ENCODE measurements at places on chromosomes 1 and 21.

DNA sequence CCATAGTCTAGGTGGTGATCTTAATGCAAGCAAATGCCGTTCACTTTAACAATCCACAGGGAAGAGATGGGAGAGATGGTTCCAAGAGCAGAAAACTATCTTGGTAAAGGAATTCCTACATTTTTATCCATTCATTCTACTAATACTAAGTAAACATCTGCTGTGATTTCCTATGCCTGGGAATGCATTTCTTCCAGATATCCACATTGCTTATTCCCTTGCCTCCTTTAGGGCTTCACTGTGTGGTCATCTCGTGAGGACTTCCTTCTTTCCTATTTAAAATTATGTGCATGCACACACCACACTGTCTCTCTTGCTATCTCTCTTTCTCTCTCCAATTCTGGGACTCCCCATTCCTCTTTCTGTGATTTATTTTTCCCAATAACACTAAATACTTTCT lies 199.0 kb upstream of the C1orf105 start:
- no peak for DNase-seq

GRCh38 chr21:37041706-37042271 lies 31.1 kb downstream of the PIGP start:
- no peak for DNase-seq

GRCh38 chr1:115717541-115717940 lies 51.0 kb downstream of the CASQ2 start:
- no peak for DNase-seq

- no peak for DNase-seq
These were observed 18.7 kb downstream of the TRMT1L start for GRCh38 chr1:185137896-185138545.

GRCh38 chr1:31701091-31701736 lies 2.6 kb downstream of the COL16A1 start:
- DNase-seq: peak; percentile 95

DNA sequence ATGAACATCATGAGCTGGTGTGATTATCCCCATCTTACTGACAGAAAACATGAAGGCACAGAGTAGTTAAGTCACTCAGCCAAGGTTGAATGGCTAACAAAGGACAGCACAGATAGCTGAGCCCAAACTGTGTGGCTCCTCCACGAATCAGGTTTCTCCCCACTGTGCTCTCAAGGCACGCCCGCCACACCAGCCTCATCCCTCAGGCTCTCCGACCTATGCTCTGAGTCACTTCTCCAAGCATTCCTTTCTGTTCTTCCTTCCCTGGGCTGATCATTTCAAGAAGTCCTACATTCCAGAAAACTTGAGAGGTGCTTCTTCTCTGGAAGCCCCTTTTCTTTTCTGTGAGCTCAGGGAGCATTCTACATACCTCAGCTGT lies 25.3 kb upstream of the SDC3 start:
- DNase-seq: no peak

GRCh38 chr1:1179983-1180861 lies 6.5 kb downstream of the TTLL10 start:
- no peak for DNase-seq

DNA sequence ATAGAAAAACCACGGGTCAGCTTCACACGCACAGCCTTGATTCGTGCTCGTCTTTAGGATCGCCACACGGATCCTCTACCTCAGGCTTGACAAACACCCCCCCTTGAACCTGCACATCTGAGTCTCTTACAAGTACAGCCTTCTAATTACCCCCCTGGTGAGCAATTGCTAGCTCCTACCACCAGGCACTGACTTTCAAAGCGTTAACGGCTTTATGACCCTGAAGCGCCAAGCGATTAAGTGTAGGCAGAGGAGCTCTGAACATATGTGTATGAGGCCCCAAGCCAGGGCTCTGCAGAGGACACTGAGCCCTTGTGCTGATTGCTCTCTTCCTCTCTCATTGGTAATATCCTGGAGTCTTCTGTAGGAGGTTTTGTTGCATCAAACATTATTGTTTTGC lies 55.7 kb upstream of the EPHA8 start:
- DNase-seq: no peak

- no peak for DNase-seq
These were observed at the start of gene LRRC71 for GRCh38 chr1:156920233-156921052. Gene LRRC71, plus strand, starts transcription at chr1:156920632. Its CDS starts 172 bp downstream, at chr1:156920804.

GRCh38 chr1:195376190-195376589 lies 1232.0 kb downstream of the KCNT2 start:
- DNase-seq: no peak

- no peak for DNase-seq
These were observed 24.9 kb upstream of the KIRREL1 start for GRCh38 chr1:157968508-157968907.

- peak; percentile 68 for DNase-seq
These were observed 41.8 kb upstream of the ACTRT2 start for GRCh38 chr1:2979191-2980072.

- no peak for DNase-seq
These were observed 4.2 kb downstream of the LRRC71 start for GRCh38 chr1:156924478-156925153.

DNA sequence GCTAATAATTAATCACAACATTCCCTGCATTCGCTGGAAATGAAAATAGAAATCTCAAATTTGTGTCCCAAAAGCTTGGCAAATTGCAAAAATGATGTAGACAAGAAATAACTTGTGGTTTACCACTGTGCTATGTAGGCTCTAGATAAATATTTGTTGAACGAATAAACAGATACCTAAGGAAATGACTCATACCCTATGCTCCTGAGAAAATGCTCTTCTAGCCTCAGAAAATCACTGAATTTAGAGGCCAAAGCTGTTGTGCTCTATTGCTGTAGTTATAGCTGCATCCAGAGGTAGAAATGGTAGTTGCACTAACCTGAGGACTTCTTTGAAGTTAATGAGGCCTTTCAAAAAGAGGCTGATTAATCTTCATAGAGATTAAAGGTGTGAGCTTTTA lies 142.0 kb upstream of the ZNHIT6 start:
- DNase-seq: no peak

- DNase-seq: no peak
These were observed 46.9 kb downstream of the GIPC2 start for GRCh38 chr1:78092643-78093042.

DNA sequence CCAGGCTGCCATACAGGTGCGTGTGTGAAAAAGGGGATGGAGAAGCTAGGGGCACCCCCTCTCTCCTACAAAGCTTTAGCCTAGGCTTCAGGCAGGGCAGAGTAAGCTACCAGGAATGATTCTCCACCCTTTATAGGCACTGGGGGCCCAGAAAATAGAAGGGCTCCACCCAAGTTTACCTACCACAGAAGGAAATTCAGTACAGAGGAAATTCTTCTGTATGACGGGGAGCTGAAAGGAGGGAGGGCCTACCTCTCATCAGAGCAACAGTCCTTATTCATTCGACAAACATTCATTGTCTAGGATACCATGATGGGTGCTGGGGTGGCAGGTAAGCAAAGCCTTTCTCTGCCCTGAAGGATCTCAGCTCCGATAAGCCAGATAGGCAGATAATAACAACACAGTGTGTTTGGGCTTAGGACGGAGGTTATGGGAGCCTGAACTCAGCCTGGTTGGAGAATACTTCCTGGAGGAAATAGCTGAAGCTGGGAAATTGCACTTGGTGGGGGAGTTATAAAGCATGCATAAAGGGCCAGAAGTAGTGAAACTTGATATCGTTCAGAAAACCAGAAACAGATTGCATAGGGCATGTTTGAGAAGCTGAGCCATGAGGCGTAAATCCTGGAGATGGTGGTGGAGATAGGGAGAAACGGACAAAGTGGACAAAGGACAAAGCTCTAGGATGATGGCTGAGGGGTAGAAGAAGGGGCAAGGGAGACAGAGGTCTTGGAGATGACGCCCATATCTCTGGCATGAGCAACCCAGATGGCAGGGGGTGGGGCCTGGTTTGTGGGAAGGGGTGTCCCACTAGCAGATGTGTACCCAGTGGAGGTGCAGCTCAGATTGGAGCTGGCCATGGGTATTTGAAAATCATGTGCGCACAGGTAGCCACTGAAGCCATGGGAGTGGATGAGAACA lies 5.3 kb upstream of the P3R3URF start:
- no peak for DNase-seq

DNA sequence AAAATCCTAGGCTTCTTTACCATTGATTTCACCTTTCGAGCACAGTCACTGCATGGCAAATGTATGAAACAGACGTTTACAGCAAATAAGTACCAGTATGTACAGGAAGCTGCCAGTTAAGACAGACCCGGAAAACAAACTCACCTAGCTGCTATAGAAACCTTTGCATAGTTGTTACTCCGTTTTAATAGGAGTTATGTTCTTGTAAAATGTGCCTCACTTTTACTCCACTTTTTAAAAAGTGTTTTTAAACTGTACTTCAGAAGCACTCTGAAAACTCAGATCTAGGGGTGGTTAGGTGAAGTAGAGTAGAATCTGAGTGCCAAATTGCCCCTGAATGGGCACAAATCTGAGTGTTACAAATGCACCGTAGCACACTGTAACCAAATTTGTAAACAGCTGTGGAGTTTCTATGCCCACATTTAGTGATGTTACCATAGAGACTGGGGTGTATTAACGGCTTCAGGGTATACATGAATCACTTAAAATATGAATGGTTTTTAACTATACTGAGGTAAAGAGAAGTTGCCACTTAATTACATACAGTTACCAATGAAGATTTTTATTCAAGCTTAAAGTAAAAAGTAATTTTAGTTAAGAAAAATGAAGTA lies 30.7 kb downstream of the CNIH4 start:
- DNase-seq: no peak

DNA sequence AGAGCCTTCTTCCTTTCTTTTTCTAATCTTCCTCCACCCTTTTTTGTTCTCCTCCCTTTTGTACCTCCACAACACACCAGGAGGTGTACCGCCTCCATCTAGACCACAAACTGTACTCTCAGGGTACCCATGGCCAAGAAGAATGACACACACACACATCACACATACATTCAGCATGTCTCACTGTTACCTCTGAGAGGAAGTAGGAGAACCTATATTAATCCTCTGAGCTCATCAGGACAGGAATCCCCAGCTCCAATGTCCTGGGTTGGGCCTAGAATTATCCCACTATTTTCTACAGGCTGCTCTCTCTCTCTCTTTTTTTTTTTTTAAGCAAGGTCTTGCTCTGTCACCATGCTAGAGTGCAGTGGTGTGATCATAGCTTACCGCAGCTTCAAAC lies 36.7 kb downstream of the ATP2B4 start:
- no peak for DNase-seq

GRCh38 chr1:160956966-160957365 lies 2.4 kb upstream of the ITLN2 start:
- DNase-seq: no peak

- DNase-seq: no peak
These were observed 14.0 kb upstream of the EPHB2 start for GRCh38 chr1:22696610-22697009.

GRCh38 chr1:41898191-41898713 lies 20.5 kb downstream of the HIVEP3 start:
- DNase-seq: no peak

DNA sequence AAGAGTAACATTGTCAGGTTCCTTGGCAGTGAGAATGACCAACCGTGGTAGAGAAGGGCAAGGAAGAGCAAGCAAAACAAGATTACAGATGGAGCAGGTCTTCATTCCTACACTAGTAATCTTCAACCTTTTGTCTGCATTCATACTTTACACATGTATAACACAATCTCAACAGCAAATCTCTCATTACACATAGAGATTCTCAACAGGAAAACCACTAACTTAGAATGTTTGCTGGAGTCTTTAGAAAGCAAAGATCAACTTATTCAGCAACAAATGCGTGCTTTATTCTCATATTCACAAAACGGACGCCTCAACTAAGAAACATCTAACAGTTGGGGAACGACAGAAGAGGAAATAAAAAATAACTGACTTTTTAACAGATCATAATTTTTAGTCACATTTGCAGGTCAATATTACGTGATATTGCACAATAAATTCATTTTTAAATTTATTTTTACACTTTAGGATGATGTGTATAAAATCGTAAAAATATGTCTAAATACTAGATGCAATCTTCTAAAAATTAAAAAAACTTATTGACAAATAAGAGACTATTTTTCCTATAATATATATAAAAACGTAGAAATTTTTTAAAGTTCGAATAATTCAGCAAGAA lies 82.9 kb downstream of the ARID4B start:
- DNase-seq: no peak

All from ascending aorta (tissue), 2 donors.